T-helper 2 cell (primary cell): ENCODE measurements at places on chromosomes 12 and 14.
A peak's percentile ranks its signal among the peaks of the same experiment; 100 is the strongest.

DNA sequence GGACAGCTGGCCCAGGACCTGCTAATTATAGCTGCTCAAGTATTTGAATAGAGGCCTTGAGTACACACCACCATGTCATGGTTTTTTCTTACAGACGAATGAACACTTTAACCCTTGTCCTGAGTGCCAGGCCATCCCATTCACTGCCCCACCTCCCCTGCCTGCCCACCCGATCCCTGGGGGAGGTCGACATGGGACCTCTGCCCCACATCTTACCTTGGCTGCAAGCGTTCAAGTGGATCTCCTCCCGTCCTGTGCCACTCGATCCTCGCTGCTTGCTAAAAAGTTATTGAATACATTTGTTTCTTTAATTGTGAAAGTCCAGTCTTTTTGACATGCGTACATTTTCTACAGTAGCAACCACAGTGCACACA, 10.3 kb downstream of the RTL1 start:
- DNase-seq = no peak

GRCh38 chr12:124921200-124922031, 7.0 kb upstream of the UBC start:
- DNase-seq = peak; percentile 99

GRCh38 chr12:54612225-54612750, 22.4 kb downstream of the LACRT start:
- no peak for DNase-seq

DNA sequence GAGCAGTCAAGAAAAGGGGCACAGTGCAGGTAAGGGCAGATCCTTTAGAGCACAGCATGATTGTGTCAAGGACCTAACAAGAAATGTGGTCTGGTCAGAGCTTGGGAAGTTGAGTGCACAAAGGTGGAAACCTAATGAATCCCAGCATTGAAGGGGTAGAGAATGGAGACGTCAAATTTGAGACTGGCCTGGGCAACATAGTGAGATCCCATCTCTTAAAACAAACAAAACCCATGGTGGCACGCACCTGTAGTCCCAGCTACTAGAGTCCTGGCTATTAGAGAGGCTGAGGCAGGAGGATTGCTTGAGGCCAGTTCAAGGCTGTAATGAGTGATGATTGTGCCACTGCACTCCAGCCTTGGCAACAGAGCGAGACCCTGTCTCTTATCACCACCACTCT, 37.0 kb upstream of the CCDC88C start:
- DNase-seq = no peak

GRCh38 chr14:59301354-59301753, 112.9 kb downstream of the DAAM1 start:
- no peak for DNase-seq

- no peak for DNase-seq
Measured at GRCh38 chr14:92770484-92770883, 22.1 kb upstream of the LGMN start.

DNA sequence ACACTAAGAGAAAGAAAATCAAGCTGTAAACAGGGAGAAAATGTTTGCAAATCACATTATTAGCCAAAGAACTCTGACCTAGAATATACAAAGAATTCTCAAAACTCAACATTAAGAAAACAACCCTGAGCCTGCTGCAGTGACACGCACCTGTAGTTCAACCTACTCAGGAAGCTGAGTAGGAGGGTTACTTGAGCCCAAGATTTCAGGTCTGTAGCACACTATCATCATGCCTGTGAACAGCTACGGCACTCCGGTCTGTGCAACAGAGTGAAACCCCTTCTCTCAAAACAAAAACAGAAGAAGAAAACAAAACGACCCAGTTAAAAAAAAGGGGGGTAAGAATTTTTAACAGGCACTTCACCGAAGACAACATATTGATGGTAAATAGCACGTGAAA, 20.8 kb downstream of the SAV1 start:
- no peak for DNase-seq

DNA sequence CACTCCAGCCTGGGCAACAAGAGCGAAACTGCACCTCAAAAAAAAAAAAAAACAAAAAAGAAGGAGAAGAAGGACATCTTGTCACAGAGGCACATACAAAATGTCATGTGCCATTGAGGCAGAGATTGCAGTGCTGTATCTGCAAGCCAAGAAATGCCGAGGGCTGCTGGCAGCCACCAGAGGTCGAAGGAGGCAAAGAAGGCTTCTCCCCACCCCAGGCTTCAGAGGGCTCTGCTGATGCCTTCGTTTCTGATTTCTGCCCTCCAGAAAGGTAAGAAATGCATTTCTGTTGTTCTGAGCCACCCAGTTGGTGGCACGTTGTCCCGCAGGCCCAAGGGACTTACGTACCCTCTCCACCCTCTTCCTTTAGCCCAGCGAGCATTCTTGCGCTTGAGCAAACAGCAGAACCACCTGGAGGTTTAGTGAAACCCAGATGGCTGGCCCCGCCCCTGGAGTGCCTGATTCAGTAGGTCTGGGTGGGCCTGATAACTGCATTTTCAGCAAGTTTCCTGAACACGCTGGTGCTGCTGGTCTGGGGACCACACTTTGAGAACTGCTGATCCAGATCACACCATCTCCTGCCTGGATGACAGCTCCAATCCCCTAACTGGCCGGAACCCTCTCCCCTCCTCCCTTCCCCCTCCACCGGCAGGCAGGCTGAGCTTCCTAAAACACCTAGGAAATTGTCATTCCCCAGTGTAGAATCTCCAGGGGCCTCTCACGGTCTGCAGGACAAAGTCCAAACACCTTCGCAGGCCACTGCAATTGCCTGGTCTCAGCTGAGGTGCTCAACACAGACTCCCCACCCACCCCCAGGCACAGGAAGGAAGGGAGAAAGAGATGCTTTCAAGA, 21.1 kb upstream of the SCARB1 start:
- no peak for DNase-seq

GRCh38 chr12:53530061-53530460, 22.8 kb upstream of the NPFF start:
- DNase-seq = no peak

GRCh38 chr12:52038447-52038846, 12.8 kb upstream of the NR4A1 start:
- DNase-seq = no peak

DNA sequence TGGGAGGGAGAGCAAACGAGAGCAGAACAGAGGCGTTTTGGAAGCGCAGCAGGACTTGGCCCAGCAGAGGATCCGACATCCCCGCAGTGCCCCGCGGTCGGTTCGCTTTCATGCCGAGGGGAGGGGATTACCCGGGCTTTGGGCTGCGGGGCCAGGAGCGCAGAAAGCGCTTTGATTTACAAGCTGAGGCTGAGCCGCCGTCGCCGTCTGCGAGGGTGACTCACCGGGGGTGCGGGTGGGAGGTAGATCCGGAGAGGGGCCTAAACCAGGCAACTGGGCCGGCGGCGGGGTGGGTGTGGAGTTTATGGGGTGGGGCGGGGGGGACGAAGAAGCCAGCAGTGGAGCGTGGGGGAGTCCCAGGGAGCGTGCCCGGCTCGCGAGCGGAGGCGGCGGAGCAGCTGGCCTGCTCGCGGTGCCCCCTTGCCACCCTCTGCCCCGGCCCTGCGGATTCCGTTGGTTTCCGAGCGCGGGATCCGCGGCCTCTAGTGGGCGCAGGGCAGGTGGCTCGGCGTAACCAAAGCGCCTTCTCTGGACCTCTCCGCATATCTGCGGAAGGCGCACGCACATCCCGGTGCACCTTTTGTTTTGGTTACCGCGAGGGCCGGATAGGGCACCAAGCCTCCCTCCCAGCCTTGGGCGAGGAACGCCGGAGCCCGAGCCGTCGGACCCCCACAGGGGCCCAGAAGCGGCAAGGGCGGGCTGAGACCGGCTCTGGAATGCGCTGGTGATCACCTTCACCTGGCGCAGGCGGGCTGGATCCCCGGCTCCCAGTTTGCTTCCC, 2.6 kb downstream of the SIX4 start:
- DNase-seq = peak; percentile 57

DNA sequence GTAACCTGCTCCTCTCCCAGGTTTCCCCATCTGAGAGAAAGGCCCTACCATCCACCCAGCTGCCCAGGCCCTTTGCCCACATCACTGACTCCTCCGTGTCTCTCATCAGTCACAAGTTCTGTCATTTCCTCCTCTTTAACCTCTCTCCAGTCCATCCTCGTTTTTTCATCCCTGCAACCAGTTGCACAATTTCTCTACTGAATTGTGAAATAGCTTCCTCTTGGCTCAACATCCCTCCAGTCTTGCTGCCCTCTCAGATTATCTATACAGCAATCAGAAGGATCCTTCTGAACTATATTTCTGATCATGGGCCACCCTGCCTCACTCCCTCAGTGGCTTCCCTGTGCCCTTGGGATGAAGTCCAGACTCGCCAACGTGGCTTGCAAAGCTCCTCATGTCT, 6.8 kb downstream of the FAM161B start:
- DNase-seq = no peak

DNA sequence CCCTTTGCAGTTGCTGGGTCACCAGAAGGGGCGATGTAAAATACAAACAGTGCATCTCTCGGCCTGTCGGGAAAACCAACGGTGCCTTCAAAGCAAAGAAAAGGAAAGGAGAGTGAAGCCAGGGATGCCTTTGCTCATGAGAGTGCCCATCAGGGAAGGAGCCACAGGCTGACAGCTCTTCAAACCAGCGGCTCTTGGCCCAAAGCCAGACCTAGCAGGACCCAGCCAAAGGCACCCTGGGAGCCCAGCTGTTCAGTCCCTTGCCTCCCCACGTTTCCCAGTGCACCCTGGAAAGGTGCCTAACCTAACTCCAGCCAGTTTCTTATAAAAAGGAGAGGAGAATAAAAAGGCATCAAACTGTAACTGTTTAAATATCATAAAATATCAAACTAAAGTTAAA, 29.2 kb downstream of the PRMT8 start:
- no peak for DNase-seq

DNA sequence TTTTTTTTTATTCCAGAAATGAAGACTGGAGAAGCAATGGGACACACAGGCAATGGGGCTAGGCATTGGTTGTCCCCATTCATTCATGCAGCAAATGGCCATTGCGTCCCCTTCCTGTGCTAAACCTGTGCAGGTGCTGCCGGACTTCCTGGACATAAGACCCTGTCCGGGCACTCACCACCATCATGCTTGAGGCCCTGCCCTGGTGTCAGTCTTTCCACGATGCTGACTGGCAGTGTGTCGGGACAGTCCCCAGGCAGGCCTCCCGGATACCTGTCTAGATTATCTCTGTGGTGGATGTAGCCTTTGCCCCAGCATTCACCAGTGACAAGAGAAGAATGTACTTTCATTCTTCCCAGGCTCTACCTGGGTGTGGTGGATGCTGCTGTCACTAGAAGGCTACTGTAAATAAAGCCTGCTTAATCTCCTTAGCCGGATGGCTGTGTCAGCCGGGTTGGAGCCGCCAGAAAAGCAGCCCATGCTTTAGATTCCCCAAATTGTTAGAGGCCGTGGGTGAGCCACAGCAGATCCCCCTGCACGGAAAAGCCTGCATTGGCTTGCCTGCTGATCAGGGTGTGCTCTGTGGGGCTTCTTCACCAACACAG, 94.5 kb upstream of the PARP11 start:
- no peak for DNase-seq

GRCh38 chr12:43816168-43816567, 10.1 kb upstream of the TWF1 start:
- DNase-seq = no peak

DNA sequence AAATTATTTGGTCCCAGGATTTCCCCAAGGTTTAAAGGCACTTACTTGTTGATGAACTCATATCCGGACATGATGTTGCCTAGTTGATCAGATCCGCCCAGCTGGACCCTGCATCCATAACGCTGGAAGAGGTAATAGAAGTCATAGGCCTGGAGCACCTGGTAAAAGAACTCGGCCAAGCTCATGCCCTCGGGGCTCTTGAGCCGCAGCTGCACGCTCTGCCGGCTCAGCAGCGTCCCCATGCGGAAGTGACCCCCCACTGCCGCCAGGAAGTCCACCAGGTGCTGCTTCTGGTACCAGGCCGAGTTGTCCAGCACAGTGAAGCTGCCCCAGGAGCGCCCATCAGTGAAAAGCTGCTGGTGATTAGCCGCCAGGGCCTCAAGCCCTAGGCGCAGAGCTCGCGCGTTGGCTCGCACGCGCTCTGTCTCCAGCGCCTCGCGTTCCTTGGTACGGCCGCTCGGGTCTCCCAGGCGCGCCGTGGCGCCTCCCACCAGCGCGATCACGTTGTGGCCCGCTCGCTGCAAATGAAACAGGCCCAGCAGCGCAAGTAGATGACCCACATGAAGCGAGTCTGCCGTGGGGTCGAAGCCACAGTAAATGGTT, 545 bp downstream of the YARS2 start:
- peak; percentile 81 for DNase-seq

DNA sequence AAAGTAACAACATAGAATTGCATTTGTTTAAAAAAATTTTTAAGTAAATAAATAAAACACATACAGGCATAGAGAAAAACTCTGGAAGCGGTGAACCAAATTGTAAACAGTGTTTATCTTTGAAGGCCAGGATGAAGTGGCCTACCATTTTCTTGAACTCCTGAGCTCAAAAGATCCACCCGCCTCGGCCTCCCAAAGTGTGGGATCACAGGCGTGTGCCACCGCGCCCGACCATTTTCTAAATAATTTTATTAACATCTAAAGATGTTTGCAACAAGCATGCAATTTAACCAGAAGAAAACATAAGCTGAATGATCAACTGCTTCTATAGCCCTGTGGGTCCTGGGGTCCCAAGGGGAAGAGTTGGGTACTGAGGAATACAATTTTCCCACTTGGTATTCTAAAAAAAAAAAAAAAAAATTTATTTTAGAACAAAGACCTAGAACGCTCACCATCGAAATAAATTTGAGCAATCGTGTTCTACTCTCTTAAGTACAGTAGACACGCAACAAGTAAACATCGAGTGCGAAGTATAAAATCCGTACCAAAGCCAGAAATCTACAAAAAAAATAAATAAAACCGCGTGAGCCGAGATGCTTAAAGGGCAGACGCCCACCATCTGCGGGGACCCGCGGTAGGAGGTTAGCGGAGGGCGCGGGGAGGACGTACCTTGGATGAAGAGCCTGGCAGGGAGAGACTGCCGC, 484 bp downstream of the MIS18BP1 start:
- no peak for DNase-seq

DNA sequence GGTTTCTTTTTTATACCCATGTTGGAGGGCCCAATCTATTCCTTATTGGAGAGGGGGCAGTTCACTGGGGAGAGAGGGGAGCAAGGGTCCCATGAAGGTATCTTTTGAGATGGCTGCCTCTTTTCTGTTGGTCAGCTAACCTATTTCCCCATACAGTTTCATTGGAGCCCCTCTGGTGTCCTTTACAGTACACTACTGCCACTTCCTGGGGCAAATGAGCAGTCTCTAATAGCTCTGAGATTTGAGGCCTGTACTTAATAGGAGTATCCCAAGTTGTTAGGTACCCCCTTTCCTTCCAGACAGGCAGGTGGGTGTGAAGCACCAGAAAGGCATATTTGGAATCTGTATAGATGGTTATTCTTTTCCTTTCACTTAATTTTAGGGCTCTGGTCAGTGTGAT, 41.3 kb upstream of the RNU6-8 start:
- DNase-seq = no peak

- no peak for DNase-seq
Measured at GRCh38 chr12:118900993-118901392, 80.3 kb upstream of the SRRM4 start.

DNA sequence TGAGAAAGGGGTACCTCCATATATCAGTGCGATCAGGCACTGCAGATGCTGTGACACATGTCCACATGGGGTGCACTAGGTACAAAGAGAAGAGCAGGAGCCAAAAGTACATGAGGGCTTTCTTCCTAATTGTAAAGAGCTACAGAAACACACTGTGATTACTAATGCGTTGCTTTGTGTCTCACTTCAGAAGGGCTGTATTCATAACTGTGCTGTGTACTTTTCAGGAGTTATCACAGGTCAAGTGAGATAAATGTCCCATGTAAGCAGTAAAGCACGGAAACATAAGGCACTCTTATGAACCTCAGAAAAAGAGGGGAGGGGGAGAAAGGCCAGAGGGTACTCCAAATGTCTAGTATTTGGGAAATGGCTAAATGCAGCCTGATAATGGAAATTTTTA, 10.6 kb downstream of the SPRING1 start:
- no peak for DNase-seq
